CD4-positive, alpha-beta T cell treated with Interleukin-4 for 4 hours (primary cell): ENCODE measurements at places on chromosomes 12 and 14.

- peak; percentile 29 for DNase-seq
Observed at GRCh38 chr12:5965950-5966383, 20.9 kb upstream of the ANO2 start.

DNA sequence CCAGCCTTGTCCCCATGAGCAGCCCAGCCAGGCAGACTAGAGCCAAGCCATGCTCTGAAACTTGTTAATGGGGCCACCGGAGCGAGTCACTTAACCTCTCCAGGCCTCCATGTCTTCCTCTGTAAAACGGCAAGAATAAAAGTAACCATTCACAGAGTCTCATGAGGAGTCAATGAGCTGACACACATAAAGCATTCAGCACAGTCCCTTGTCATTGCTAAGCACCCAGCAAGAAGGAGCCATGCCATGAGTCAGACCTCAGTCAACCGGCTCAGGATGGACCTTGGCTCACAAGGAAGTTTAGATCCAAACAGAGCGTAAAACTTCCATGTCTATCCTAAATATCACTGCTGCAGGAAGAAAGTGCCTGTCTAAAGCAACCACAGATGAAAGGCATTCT is 10.6 kb downstream of the FICD start:
- DNase-seq = no peak

GRCh38 chr12:112798048-112798760 is 6.7 kb downstream of the RPH3A start:
- DNase-seq = no peak

DNA sequence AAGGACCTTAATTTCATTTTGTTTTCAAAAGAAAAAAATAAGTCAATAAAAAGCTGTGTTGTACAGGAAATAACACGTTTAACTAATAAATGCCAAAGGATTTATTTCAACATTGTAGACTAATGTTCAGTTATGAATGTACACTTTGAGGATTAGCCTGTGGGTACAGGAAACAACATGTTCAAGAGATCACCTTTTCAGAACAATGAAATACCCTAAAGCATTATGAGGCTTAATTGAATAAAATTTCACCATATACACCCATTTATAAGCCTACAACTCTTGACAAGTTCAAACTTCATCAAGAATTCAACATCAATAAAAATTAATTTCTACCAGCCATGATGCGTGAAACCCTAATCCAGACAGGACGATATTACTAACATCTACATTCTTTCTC is 56.6 kb upstream of the SLC6A15 start:
- no peak for DNase-seq

DNA sequence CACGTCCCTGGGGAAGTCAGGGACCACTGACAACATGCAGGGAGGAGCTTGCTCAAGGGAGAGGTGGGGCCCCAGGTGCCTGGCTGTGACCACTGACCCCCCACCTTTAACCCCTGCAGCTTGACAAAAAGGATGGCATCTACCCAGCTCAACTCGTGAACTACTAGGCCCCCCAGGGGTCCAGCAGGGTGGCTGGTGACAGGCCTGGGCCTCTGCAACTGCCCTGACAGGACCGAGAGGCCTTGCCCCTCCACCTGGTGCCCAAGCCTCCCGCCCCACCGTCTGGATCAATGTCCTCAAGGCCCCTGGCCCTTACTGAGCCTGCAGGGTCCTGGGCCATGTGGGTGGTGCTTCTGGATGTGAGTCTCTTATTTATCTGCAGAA is 26.3 kb downstream of the HIP1R start:
- DNase-seq = no peak

DNA sequence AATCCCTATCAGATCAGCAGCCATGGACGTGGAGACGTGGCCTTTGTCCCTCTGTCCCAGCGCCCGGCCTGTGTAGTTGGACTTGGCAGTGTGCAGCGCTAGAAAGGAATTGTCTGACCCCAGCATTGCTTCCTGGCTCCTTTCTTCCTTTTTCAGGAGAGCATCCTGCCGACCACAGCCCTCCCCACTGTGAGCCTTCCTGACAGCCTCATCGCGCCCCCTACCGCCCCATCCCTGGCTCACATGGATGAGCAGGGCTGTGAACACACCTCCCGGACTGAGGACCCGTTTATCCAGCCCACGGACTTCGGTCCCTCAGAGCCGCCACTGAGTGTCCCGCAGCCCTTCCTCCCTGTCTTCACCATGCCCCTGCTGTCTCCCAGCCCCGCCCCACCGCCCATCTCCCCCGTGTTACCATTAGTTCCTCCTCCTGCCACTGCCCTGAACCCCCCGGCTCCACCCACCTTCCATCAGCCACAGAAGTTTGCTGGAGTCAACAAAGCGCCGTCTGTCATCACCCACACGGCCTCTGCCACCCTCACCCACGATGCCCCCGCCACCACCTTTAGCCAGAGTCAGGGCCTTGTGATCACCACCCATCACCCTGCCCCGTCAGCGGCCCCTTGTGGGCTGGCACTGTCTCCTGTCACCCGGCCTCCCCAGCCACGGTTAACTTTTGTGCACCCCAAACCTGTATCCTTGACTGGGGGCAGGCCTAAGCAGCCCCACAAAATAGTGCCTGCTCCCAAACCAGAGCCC is 40.6 kb downstream of the IL31 start:
- no peak for DNase-seq

DNA sequence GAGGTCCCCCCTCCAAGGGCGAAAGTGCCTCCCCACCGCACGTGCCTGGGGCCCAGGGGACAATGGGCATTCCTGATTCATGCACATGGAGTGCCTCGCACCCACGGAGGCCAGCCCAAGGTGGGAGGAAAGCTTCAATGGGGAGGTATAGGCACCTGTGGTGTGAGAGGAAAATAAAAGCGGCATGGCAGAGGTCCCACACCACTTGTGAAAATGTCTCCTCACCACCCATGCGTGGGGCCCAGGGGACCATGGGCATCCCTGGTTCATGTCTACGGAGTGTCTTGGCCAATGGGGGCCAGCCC is 384.7 kb downstream of the ALG10 start:
- DNase-seq = no peak

DNA sequence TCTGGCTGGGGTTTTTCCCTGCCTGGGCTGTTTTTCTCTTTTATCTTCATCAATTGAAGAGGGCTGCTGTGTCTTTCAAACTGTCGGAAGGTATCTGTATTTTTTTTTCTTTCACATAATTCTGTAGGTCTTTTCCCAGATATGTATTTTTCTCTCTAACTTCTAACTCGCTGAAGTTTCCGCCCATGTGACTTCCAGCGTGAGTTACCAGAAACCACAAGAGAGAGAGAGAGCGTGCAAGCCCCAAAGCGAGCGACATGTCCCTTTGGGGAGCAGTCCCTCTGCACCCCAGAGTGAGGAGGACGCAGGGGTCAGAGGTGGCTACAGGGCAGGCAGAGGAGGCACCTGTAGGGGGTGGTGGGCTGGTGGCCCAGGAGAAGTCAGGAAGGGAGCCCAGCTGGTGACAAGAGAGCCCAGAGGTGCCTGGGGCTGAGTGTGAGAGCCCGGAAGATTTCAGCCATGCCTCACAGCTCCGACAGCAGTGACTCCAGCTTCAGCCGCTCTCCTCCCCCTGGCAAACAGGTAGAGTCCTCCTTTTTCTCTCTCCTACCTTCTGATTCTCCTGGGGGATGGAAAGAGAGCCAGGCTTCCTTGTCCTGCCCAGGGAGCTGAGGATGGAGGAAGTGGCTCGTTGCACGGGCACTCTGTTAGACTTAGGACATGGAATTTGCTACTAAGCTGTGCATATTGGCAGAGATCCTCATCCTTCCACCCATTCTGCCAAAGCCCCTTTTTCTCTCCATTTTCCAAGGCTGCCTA is at the start of gene BATF:
BATF (plus strand) TSS at position 246 of the 759 bp plus-strand sequence; CDS start at position 460, 214 bp downstream.
- DNase-seq = peak; percentile 89

- DNase-seq = no peak
Observed at GRCh38 chr12:113463746-113464451, 7.8 kb downstream of the LHX5 start.

DNA sequence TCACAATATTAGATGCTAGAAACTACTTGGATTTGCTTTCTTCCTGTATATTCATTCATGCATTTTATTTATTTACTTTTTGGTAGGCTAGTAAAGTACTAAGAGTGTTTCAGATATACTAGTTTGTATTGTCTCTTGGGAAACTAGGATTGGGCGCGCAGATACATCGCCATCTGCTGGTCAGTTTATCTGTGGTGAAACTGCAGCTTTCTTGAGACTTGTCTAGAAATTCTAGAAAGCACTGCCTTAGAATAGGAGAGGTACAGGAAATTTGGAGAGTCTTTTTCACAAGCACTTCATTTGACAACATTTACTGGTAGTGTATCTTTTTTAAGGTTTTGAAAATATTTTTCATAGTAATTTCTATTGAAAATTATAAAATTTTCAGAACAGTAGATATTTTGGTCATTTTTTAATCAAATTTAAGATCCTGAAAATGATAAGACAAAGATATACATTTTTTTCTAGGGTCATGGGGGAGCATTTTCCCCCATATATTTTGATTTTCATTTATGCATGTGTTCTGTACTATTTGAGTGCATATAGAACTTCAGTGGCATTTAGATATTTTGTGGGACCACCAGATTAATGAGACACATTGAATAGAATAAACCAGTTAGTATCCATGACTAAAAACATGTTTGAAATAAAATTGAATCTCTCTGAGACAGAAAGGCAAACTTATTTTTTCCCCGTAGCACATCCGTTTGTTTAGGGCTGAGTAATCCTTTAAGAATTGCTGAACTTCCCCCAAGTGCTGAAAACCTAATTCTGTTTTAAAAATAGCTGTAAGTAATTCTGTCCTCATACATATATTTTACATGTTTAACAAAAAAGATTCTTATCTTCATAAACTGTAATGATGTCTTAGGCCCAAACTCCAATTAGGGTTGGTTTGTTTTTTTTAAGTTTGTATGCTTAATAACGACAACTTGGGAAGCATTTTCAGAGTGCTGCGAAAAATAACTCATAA is 44.5 kb downstream of the SLC38A6 start:
- DNase-seq = peak; percentile 62

GRCh38 chr12:118840399-118840798 is 140.9 kb upstream of the SRRM4 start:
- DNase-seq = no peak

GRCh38 chr12:6058481-6059161 is 65.8 kb downstream of the VWF start:
- DNase-seq = no peak

DNA sequence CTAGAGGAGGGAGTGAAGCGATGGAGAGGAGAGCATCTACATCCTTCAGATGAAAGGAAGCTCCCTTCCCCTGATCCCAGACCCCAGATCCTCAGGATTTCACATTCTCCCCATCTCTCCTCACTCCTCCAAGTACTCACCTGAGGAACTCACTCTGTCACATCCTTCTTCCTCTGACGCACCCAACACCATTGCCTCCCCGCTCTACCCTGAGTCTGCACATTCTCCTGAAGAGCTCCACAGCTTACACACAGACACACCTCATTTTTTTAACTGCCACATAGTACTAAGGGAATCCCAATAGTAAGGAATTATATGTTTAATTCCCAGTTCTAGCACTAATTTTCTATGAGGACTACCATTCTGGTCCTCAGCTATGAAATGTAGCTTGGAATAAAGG is 16.3 kb upstream of the METTL17 start:
- DNase-seq = no peak

GRCh38 chr14:50225974-50226297 is 5.4 kb downstream of the SOS2 start:
- DNase-seq = peak; percentile 19

- no peak for DNase-seq
Observed at GRCh38 chr12:91189516-91189915, 6.9 kb upstream of the DCN start.

DNA sequence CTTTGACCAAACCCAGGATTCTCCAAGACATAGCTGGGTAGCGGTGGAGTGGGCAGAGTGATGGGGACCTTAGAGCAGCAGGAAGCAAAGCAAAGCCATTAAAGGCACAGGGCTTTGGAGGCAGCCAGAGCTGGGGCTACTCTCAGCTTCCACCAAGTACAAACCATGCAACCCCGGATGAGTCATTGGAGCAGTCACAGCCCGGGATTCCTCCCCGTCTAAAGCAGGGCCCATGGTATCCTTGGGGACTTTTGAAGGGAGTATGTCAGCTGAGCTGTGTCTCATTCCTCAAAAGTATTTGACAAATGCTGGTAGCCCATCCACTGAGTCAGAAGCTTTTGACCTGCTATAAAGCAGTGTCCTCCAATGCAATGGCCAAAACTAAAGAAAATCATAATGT is 9.7 kb upstream of the IFI27 start:
- no peak for DNase-seq

GRCh38 chr14:50040401-50040775 is 76.0 kb downstream of the VCPKMT start:
- DNase-seq = peak; percentile 81

DNA sequence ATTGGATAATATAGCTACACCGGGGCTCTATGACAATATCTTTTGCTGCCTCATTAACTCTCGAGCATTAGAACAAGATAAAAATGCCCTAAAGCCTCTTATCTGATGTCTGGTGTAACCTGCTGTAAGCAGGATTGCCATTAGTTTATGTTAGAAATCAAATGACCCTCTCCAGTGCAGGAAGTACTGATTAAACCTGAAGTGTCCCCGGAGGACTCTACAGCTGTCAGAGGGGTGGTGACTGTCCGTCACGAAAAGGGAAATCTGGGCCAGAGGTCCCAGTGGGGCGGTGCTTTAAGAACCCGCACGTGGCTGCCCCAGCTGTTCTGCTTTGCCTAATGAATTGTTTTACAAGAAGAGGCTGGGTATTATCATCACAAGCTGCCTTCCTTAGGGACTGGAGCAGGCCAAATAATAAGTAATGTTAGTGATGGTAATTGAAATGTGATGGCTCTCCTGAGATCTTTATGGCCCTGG is 55.7 kb downstream of the LIN52 start:
- DNase-seq = no peak
